ENCODE measurements at places on chromosomes 1 and 21.

GRCh38 chr1:172973424-172973823 is 77.3 kb downstream of the TNFSF18 start:
- DNase-seq: no peak

DNA sequence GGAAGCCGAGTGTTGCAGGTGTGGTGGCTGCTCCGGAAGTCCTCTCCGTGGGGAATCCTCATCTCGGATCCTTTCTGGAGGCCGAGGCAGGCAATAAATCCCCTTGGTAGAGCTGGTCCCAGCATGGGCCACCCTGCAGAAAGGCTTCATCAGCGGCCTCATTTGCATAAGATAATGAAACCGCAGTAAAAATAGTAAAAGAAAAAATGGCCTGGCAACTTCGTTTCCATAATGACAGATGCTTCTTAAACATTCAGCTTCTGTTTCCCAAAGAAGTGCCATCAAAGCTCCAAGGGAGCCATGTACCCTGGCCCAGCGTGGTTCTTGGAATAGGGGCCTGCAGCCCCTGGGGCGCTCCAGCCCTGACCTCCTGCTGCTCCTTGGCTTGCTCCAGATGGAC is 244.1 kb downstream of the GRIK3 start:
- DNase-seq: peak; percentile 63

DNA sequence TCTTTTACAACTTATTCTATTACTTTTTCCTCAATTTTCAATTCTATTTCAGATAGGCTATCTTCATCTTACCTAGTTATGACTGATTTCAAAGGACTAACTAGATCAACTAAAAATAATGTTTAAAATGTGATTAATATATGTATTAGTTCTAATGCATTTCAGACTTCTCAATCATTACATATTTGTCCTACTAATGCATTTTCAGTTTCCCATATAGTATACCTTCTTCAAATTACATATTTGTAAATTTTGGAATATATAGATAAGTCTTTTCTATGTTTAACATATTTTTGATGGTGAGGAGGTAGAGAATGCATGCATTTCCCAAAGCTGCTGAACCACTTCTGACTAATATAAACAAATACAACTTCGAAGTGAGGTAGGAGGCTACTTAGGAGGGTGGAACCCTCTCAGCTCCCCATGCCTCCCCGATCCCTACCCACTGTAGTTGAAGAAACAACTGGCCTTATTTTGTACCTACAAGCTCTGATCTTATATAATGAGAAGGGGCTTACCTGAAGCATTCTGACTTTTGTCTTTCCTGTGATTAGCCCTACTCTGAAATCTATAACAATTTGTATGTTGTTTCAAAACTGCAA is 1.7 kb downstream of the TRMT1L start:
- peak; percentile 25 for DNase-seq

- no peak for DNase-seq
Measured at GRCh38 chr1:215594640-215595039, 27.5 kb downstream of the KCTD3 start.

- no peak for DNase-seq
Measured at GRCh38 chr1:25813734-25814471, 5.9 kb upstream of the MTFR1L start.

GRCh38 chr1:158146165-158146564 is 34.5 kb upstream of the CD1D start:
- DNase-seq: no peak
